Hepatocyte (in vitro differentiated cells): ENCODE measurements at places on chromosomes 3 and 15. TPM values are rescaled to one million over a fixed set of nuclear protein-coding genes. Genes with fewer than 3 reads are reported as not detected.

DNA sequence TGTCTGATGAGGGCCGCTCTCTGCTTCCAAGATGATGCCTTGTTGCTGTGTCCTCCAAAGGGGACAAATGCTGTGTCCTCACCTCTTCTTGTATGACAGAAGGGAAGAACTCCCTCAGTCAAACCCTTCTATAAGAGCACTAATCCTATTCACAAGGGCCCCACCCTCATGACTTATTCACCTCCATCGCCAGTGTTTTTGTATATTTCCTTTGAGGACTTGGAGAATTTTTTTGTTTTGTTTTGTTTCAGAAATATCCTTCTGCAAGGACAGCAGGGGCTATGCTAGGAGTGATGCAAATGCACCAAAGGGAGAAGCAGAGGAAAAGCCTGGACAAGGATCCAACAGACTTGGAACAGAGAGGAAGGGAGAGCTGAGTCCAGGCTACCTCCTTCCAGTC is 214.4 kb downstream of the TLE3 start:
- DNase-seq = no peak

DNA sequence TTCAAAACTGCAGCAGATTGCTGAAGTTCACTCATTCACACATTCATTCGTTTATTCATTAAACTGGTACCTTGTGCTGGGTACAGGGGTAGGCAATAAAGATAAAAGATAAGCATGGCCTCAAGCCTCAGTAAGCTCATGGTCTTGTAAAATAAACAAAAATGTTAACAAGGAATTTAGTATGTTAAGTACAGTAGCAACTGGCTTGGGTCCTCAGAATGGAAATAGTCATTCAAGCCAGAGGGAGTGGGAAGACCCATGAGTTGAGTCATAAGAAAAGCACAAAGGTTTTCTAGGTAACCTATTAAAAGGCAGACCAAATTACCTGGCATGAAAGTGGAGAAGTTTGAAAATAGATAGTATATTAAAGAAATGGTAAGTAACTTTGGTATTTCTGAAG is 163.3 kb downstream of the CDIN1 start:
- DNase-seq = peak; percentile 6

- DNase-seq = no peak
Observed at GRCh38 chr15:92954578-92954977, 54.5 kb downstream of the CHD2 start.

- DNase-seq = no peak
Observed at GRCh38 chr3:113743006-113743630, 2.9 kb downstream of the NAA50 start.

DNA sequence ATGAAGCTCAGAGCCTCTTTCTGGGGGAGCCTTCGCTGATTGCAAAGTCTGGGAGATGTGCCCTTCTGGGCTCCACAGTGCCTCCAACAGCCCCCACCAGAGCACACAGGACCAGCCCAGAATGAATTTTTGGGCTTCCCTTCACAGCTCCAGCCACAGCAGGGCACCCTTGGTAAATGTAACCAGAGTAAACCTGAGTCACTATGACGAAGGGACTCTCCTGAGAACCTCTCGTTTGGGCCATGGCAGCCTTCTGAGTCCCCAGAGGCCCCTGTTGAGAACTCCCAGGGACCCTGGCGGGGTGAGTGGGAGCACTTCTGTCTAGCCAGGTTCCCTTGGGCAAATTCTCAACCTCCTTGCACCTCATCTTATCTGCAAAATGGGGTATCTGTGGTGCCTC is 20.8 kb downstream of the FAM3D start:
- DNase-seq = no peak

DNA sequence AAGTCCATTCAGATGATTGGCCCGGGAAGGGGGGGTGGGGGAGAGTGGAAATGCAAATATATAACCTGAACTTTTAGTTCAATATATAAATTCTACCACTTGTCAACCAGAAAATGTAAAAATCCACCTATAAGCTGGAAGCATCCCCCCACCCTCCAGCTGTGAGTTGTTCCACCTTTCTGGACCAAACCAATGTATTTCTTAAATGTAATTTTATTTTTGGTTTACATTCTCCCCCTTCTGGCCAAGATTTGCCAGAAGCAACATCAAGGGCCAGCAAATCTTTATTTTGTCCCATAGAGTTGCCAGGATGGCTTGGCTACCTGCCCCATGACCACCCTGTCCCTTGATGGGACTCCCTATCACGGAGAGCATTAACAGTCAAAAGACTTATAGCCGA is 545.7 kb downstream of the TBL1XR1 start:
- no peak for DNase-seq

- peak; percentile 96 for DNase-seq
Observed at GRCh38 chr15:64841344-64842095, at the start of gene PLEKHO2. TSS of gene PLEKHO2 (plus strand) at chr15:64841915. CDS start at chr15:64842017, 102 bp downstream.

DNA sequence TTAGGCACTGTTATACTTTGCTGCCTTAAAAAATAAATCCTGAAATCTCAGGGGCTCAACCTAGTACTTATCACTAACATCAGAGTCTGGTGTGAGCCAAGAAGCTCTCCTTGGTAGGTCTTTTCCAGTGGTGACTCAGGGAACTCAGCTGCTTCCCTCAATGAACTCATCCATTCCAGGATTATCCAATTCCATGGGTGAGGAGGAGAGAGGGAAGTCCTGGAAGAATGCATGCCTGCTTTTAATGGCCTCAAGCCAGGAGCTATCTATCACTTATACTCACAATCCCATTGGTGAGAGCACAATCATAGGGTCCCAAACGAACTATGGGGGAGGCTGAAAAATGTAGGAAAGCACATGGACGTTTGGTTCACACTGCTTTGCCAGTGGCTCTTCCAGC is 113.6 kb downstream of the POLR2M start:
- no peak for DNase-seq

DNA sequence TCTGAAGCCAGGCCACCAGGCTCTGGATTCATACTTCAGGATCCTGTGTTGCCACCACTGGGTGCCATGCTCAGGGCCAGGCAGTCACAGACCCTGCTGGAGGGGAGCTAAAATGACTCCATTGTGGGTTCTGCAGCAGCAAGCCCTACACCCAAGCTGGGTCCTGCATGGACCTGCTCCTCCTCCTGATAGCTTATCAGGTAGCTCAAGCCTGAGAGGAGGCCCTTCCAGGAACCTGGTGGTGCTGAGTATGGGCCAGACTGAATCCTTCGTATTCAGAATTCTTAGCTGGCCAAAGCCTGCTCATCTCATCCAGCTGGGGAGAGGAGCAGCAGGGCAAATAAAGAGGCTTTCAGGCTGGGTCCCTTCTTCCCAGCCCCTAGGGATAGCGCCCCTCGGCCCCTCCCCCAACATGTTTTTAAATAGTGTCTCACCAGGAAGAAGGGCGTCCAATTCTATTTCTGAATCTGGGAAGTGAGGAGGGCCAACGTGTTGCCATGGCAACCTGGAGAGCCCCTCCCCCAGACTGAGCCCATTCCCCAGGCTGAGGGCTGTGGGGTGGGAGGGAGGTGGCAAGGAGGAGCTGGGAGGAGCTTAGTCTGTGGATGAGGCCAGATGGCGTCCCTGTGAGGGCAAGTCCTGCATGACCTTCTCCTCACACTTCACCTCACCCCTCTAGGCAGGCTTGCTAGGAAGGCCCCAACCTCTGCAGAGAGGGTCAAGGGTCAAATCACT is 11.0 kb upstream of the CAMKV start:
- DNase-seq = no peak

- DNase-seq = peak; percentile 50
Observed at GRCh38 chr3:194162070-194162678, 26.2 kb downstream of the HES1 start.

DNA sequence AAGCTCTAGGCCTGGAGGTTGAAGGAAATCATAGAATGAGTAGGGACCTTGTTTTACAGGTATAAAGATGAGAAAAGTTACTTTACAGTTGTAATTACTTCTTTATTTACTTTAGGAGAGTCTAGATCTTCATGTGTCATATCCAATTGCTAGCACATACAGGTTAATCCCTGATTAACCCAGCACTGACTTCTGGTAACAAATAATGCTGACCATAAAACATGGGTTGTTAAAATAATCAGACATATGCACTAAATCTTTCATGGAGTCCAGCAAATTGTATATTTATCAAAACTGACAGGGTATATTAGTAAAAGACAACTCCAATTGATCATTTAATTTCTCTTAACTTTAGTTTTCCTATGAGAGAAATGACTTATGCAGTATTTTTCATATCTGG is 245.2 kb downstream of the NFKBIZ start:
- no peak for DNase-seq

DNA sequence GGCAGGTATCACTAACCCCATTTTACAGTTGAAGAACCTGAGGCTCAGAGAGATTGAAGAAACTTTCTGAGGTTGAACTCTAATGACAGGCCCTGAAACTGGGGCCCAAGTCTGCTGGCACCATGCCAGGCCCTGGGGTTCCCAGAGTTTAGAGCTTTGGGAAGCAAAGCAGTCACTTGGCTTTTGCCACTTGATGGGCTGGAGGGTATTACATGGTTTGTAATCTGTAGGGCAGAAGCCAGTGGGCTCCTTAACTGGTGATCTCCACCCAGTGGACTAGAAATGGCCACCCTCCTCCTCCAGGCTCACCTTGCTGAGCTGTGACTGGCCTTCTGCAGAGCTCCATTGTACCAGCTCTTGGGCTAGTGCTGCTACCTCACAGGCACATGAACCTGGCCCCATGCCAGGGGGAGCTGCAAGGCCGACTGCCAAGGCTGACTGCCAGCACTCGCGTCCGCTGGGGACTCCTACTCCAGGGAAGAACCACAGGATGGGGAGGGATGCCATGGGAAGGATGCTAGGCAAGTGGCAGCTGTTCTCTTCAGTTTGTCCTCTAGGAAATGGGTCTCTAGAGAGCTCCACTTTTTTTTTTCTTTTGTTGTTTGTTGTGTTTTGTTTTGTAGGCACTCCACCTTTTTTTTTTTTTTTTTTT is 104.8 kb downstream of the ETFA start:
- DNase-seq = peak; percentile 68

Gene ARL14
- 9.2 and 11.5 TPM in 2 replicates for polyA plus RNA-seq

Gene GPR156
- 0.80 TPM in 1 of 2 replicates, not detected in the other for polyA plus RNA-seq

Gene SERINC4
- polyA plus RNA-seq = not detected in 2 replicates

Gene SLITRK3
- 1.3 and 2.3 TPM in 2 replicates for polyA plus RNA-seq

Gene SLC28A2
- polyA plus RNA-seq = 0.29 and 1.5 TPM in 2 replicates
